CD4-positive, alpha-beta T cell (primary cell): ENCODE measurements at places on chromosomes 13 and 19.
A peak's percentile ranks its signal among the peaks of the same experiment; 100 is the strongest.

DNA sequence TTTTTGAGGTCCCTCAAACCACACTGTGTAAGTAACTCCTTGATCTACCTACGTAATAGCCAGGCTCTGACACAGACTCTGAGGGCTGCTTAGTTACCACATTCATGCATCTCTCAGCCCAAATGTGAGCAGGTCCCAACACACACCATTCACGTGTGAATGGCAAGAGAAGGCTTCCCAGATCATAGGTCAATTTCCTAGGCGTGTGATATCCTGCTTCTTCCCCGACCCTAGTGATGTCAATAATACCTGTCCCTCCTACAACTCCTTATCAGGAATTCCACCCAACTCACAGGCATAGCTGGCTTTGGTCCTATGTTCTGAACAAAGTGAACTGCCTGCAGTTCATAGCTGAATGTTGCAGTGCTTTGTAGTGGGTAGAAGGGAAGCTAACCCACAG, 334.5 kb downstream of the RFC3 start:
- H3K27ac ChIP-seq, result no peak overlapping the region
- DNase-seq, result no peak
- no peaks in the 10 kb centered on the region for H3K27me3 ChIP-seq
- no peaks in the 10 kb centered on the region for H3K36me3 ChIP-seq
- no peak overlapping the region for H3K4me3 ChIP-seq
- H3K4me1 ChIP-seq, result no peaks in the 10 kb centered on the region

DNA sequence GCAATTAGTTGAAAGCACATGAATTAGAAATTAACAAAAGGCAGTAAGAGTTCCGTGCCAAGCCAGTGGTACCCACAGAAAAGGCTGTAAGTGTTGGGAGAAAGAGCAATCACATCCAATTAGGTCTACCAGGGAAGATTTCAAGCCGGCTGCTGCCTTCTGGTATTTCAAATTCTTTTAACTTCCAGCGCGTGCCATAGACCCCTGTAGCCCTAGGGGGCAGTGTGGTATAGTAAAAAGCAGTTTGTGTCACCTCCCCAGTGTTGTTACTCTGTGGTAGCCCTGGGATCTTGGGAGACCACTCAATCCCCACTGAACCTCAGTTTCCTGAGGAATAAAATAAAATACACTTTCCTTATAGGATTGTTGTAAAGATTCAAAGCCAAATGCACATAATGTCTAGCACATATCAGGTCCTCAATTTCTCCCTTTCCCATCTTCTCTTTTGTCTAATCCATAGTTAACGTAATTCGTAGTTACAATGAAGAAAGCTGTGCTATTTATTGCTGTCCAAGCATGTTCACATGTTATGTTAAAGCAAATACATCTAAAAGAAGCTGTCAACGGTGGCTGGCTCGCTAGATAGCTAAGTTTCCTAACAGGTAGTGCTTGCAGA, 230.2 kb downstream of the TDRD3 start:
- H3K4me1 ChIP-seq, result no peaks in the 10 kb centered on the region
- H3K27me3 ChIP-seq, result no peaks in the 10 kb centered on the region
- H3K4me3 ChIP-seq, result no peak overlapping the region
- no peak overlapping the region for H3K27ac ChIP-seq
- DNase-seq, result no peak
- no peaks in the 10 kb centered on the region for H3K36me3 ChIP-seq

DNA sequence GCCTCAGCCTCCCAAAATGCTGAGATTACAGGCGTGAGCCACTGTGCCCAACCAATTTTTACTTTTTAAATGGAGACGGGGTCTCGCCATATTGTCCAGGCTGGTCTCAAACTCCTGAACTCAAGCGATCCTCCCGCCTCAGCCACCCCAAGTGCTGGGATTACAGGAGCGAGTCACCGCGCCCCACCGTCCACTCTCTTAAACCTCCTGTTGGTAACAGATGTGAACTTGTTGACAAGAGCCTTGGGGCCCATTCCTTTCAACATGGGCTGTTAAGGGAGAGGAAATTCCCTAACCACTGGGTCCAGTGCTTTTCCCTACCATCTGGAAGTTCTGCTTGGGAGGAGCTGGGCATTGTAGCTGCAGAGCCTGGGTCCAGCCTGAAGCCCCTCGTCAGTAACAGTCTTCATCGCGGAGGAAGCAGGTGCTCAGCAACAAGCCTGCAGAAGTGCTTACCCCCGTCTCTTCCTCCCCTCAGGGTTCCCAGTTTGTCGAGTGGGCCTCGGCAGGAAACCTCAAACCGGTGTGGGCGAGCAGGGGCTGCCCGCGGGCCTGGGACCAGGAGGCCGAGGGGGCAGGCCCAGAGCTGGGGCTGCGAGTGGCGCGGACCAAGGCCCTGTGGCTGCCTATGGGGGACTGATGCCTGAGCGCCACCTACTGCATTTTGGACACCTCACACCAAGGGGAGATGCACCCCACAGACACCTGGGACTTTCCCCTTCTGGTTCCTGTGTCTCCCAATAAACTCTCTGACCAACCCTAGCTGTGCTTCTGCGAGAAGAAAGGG, 4.0 kb upstream of the FLT3LG start:
- peaks cover 89% of the 10 kb centered on the region for H3K4me1 ChIP-seq
- H3K4me3 ChIP-seq, result no peak overlapping the region
- no peaks in the 10 kb centered on the region for H3K27me3 ChIP-seq
- DNase-seq, result peak; percentile 92

GRCh38 chr13:37198629-37199028, 93.2 kb upstream of the CSNK1A1L start:
- no peak overlapping the region for H3K27ac ChIP-seq
- H3K36me3 ChIP-seq, result no peaks in the 10 kb centered on the region
- H3K4me1 ChIP-seq, result no peaks in the 10 kb centered on the region
- no peak overlapping the region for H3K4me3 ChIP-seq
- no peak for DNase-seq

DNA sequence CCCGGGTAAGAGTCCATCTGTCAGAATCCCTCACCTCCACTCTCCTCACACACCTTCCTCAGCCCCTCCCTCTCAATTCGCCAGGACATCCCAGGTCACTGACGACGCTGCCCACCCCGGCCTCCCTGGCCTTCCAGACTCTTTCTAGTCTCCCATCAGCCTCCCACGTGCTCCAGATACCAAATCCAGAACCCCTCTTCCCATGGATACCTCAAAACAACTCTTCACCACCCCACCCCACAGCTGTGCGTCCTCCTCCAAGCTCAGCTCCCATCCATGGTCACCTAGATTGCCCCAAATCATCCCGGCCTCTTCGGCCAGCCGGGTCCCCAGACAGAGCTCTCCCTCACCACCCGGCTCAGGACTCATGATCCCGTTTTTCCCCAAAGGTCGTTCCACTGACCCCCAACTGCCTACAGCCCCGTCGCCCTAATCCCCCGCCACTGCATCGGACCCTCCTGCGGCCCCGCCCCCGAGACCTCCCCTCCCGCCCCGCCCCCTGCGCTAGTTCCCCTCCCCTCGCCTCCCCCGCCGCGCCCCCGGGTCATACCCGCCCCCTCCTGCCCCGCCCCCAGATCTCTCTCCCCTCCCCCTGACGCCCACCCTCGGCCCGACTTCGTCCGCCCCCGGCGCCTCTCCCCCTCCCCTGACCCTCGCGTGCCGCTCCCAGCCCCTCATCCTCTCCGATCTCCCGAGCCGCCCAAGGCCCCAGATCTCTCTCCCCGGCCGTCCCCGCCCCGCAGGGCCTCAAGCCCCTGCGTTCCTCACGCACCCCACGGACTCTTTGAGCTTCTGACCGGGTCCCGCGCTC, 546 bp downstream of the UBXN6 start:
- H3K27ac ChIP-seq, result peak overlapping the region; percentile 68
- H3K4me3 ChIP-seq, result peak overlapping the region; percentile 70
- H3K27me3 ChIP-seq, result no peaks in the 10 kb centered on the region
- peaks cover 25% of the 10 kb centered on the region for H3K4me1 ChIP-seq

- no peak overlapping the region for H3K27ac ChIP-seq
- peak; percentile 69 for DNase-seq
Observed at GRCh38 chr13:109784590-109785140, 1.7 kb downstream of the IRS2 start.

DNA sequence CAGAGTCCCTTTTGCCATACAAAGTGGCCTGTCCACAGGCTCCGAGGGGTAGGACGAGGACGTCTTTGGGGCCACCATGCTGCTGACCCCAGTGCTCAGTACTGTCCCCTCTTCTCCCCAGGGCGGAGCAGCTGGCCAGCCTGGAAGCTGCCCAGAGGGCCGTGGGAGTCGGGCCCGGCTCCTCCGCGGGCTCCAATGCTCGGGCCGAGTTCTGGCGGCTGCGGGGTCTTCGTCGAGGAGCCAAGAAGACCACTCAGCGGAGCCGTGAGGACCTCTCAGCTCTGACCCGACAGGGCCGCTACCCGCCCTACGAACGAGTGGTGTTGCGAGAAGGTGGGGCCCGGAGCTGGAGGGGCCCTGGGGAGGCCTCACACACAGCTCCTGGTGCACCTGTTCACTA, 21.1 kb downstream of the APBA3 start:
- no peak for DNase-seq
- H3K27ac ChIP-seq, result no peak overlapping the region
- H3K27me3 ChIP-seq, result no peaks in the 10 kb centered on the region
- H3K4me1 ChIP-seq, result peaks cover 24% of the 10 kb centered on the region
- peaks cover 2% of the 10 kb centered on the region for H3K36me3 ChIP-seq

GRCh38 chr19:40588110-40588854, 11.6 kb downstream of the SHKBP1 start:
- no peaks in the 10 kb centered on the region for H3K27me3 ChIP-seq
- DNase-seq, result no peak
- H3K27ac ChIP-seq, result no peak overlapping the region
- peaks cover 55% of the 10 kb centered on the region for H3K36me3 ChIP-seq
- no peaks in the 10 kb centered on the region for H3K4me1 ChIP-seq
- no peak overlapping the region for H3K4me3 ChIP-seq

DNA sequence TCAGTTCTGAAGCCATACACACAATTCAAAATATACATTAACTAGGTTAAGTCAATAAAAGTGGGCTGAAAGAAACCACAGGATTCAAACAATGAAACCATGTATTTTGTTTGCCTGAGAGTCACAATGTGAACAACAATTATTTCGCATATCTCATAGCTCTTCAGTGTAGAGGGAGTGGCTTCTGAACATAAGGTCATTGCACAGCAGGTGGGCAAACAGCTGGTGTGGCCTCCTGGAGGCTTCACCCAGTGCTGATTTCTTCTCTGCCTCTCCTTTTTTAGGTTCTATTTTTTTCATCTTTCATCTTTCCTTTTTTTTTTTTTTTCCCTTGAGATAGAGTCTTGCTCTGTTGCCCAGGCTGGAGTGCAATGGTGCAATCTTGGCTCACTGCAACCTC, 40.4 kb upstream of the ZNF254 start:
- DNase-seq, result no peak
- H3K27ac ChIP-seq, result no peak overlapping the region
- no peak overlapping the region for H3K4me3 ChIP-seq
- H3K27me3 ChIP-seq, result no peaks in the 10 kb centered on the region

DNA sequence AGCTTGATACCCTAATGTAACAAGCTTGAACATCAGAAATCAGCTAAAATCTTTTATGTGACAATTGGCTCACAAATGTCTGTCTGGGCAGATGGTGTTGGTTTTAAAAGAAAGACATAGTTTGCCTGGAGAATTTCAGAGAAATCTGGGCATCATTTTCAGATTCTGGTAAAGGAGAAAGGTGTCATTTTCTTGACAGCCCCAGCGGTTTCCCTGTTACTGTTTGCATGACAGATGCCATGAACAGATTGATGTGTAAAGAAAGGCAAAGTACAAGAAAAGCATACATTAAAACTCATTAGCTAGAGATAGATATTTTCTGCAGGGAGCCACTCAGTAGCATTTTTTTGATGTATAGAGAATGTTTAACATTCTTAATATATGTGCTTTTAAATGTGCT, 987.9 kb downstream of the OLFM4 start:
- no peak overlapping the region for H3K4me3 ChIP-seq
- H3K36me3 ChIP-seq, result no peaks in the 10 kb centered on the region
- H3K27ac ChIP-seq, result no peak overlapping the region
- DNase-seq, result no peak

DNA sequence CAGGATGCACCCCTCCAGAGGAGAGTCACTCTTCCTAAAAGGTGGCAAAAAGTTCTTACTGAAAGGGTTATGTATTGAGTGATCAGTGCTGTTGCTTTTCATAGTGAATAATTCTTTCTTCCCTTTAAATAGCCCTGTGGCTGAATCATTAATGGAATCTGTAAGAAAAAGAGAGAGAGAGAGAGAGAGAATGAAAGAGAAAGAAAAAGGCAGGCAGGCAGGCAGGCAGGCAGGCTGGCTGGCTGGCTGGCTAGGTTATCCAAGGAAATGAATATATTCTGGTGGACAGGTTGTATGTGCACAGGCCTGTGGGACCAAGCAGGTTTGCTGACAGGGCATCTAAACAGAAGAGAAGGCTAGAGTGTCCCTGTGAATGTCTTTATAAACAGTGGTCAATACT, 100.5 kb downstream of the DLEU7 start:
- H3K4me1 ChIP-seq, result no peaks in the 10 kb centered on the region
- H3K4me3 ChIP-seq, result no peak overlapping the region
- no peaks in the 10 kb centered on the region for H3K36me3 ChIP-seq
- DNase-seq, result no peak
- no peaks in the 10 kb centered on the region for H3K27me3 ChIP-seq
- no peak overlapping the region for H3K27ac ChIP-seq

GRCh38 chr13:78054157-78054556, 135.5 kb upstream of the EDNRB start:
- no peak overlapping the region for H3K4me3 ChIP-seq
- H3K4me1 ChIP-seq, result no peaks in the 10 kb centered on the region
- H3K27ac ChIP-seq, result no peak overlapping the region
- no peak for DNase-seq
- no peaks in the 10 kb centered on the region for H3K27me3 ChIP-seq

- H3K27me3 ChIP-seq, result no peaks in the 10 kb centered on the region
- no peak overlapping the region for H3K4me3 ChIP-seq
- H3K36me3 ChIP-seq, result no peaks in the 10 kb centered on the region
- H3K4me1 ChIP-seq, result peaks cover 23% of the 10 kb centered on the region
- H3K27ac ChIP-seq, result no peak overlapping the region
Observed at GRCh38 chr13:46575818-46576221, 22.9 kb downstream of the LRCH1 start.

DNA sequence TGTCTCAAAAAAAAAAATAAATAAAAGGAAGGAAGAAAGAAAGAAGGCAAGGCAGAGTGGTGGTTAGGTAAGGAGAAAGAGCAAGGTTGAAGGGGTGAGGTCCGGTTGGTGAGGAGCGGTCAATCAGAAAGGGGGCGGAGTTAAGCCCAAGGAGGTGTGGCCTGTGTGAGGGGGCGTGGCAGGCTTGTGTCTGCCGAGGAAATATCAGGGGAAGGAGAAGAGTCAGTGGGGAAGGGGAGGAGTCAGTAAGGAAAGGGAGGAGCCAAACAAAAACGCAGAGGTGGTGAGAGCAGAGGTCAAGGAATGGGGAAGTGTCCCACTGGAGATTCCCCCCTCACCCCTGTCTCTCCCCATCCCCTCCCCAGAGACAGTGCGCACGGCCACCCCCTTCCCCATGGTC, 5.9 kb downstream of the CACNG7 start:
- H3K4me1 ChIP-seq, result no peaks in the 10 kb centered on the region
- H3K36me3 ChIP-seq, result no peaks in the 10 kb centered on the region
- H3K27ac ChIP-seq, result no peak overlapping the region
- peaks cover 20% of the 10 kb centered on the region for H3K27me3 ChIP-seq
- DNase-seq, result no peak

DNA sequence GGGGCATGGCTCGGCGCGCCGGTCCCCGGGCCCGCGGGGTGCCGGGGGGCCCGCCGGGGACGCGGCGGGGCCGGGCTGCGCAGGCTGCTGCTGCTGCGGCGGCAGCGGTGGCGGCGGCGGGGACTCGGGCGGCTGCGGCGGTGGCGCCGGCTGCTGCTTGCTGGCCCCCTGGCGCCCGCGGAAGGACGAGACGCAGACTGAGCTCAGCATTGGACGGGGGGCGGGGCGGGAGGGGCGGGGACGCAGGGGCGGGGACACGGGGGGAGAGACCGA, 368 bp downstream of the KCNC3 start:
- peaks cover 64% of the 10 kb centered on the region for H3K27me3 ChIP-seq
- DNase-seq, result no peak
- H3K4me1 ChIP-seq, result peaks cover 79% of the 10 kb centered on the region
- no peak overlapping the region for H3K27ac ChIP-seq
- H3K36me3 ChIP-seq, result no peaks in the 10 kb centered on the region
